CD4-positive, alpha-beta T cell treated with Interleukin-4 for 1 hour (primary cell): ENCODE measurements at places on chromosomes 5 and 9.
A peak's percentile ranks its signal among the peaks of the same experiment; 100 is the strongest.

DNA sequence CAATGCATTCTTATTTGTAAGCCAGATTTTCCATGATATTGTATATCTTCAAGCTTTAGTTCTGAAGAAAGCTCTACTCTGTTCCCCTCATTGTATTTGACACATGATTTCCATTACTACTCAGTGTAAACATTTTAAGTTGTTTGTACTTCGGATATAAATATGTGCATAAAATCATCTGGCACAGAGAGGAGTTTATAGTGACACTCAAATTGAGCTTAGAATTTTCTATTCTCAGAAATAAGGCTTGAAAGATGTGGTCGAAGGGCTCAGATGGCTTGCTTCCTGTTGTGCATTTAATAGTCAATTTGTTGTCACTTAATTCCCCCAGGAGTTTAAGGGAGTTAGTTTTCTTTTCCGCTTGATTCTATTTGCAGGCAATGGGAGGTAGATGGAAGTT lies 88.8 kb downstream of the PPIC start:
- DNase-seq: no peak

DNA sequence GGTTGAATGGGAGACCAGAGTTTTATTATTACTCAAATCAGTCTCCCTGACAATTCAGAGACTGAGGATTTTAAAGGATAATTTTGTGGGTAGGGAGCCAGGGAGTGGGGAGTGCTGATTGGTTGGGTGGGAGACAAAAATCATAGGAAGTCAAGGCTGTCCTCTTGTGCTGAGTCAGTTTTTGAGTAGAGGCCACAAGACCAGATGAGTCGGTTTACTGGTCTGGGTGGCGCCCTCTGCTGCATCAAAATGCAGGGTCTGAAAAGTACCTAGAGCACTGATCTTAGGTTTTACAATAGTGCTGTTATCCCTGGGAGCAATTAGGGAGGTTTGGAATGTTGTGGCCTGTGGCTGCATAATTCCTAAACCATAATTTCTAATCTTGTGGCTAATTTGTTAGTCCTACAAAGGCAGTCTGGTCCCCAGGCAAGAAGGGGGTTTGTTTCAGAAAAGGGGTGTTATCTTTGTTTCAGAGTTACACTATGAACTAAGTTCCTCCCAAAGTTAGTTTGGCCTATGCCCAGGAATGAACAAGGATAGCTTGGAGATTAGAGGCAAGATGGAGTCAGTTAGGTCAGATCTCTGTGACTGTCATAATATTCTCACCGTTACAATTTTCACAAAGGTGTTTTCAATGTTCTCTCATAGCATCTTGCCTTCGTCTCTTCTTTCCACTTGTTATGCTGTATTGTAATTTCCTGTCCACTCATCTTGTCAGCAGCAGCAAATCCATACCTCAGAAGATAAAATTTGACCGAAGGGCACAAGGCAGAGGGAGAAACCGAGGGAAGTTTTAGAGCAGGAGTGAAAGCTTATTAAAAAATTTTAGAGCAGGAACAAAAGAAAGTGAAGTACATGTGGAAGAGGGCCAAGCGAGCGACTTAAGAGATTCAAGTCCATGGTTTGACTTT lies 59.2 kb upstream of the CLINT1 start:
- peak; percentile 55 for DNase-seq

- no peak for DNase-seq
Observed at GRCh38 chr9:121154782-121155181, 46.9 kb downstream of the RAB14 start.

DNA sequence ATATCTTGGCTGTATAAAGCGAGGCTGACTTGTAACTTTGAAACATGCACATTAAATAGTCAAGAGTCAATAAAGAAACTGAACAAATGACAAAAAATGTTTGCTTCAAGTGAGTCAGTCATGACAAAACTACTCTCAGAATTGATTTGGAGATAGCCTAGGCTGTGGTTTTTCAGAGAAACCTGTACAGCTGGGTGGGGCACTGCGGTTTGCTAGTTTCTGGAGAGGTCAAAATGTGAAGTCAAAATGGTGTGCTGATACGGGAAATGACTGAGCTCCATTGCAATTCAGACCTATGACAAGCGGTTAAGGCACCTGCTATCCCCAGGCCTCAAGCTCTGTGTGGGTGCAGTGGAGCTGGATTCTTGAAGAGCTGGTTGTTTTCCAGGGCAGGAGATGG lies 10.3 kb upstream of the CD180 start:
- DNase-seq: peak; percentile 93

DNA sequence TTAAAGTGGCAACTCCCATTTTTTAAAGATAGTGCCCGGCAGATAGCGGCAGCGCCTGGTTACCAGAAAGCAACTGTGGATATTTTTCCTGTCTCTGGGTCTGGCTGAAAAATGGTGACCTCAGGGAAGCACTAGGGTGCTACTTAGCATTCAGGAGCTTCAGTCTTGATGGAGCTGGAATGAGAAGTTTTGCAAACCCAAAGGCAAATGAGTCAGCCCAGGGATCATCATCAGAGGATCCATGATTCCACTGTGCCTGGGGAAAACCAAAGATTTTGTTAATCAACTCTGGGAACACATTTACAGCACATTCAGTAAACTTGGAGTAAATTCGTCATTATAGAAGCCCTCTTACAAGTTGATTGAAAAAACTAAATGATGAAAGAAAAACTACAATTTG lies 26.7 kb downstream of the F2R start:
- DNase-seq: no peak

GRCh38 chr5:134524826-134525682 lies at the start of gene JADE2:
JADE2 (plus strand) TSS chr5:134525670; CDS start chr5:134535858, 10,188 bp downstream.
- peak; percentile 91 for DNase-seq
